RPMI7951 (cell line): ENCODE measurements at places on chromosomes 16 and 17.

DNA sequence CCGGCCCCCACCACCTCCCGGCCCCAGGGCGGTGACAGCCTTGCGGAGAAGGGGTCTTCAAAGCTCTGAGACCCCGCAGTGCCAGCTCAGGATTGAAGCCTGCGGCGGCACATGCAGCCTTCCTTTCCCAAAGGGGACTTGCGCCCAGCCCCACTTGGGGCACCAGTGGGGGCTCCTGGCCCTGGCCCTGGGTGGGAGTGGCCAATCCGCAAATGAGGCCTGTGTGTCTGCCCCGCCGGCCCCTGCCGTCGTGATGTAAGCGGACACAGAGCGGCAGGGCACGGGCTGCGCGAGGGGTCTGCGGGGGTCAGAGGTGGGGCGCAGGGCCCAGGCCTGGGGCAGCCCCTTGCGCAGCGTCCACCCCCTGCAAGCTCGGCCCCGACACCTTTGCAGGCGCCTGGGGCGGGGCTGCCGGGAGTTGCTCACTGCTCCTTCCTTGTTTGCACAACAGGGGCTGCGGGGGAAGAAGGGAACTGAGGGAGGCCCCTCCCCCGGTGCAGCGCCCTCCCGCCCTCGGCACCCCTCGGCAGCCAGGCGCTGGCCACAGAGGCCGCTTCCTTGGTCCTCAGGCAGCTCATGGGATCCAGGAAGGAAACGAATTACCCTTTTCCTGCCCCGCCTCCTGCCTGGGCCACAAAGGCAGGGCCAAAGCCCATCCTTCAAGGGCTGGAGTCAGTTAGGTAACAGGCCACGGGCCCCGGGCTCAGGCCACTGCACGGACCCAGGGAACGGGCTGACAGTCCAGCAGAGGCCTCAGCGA, 2.9 kb downstream of the SLC16A3 start:
- peak; percentile 62 for DNase-seq

DNA sequence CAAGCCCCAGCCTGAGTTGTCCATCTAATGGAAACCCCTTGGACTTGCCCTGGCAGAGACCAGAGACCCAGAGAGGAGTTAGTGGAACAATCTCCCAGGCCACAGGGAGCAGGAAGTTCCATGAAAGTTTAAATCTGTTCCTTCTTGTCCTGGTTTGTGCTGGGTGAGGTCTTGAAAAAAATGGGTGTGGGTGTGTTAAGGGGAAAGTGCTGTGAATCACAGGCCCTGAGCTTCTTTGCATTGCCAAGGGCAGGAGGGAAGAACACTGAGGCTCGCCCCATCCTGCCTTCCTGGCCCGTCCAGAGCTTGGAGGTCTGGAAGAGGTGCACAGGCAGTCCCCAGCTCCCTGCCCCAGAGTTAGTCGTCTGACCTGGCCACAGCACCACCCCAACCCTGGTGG, 2.3 kb downstream of the ADORA2B start:
- DNase-seq: peak; percentile 39

- no peak for DNase-seq
Measured at GRCh38 chr17:19014628-19015215, 10.2 kb upstream of the FAM83G start.

DNA sequence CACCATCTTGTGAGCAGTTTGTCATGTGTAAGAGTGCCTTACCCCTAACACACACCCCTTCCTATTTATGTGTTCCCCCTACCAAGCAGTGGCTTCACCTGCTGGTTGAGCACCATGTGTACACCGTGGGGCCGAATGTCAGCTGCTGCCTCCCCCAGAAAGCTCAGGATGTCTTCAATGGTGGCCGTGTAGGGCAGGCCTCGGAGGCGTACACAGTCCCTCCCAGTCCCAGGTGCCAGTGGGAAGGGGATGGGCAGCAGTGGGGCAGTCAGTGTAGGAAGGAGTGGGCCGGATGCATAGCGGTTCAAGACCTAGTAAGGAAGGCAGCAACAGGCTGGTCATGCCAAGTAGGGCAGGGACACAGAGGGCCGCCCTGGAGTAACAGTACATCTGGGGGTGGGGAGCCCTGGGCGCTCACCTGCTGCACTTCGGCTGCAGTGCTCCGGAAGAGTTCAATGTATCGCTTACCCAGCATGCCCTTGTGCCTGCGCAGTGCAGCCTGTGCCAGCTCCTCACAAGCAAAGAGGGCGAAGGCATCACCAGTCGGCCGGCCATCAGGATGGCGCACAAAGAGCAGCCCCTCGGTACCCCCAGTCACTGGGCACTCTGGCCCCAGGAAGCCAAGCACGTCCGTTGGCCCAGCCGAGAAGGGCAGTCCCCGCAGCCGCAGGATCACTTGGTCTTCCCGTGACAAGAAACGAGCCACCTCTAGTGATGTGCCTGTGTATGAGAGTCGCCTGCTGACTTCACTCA, 4.4 kb downstream of the ESRP2 start:
- DNase-seq: no peak

DNA sequence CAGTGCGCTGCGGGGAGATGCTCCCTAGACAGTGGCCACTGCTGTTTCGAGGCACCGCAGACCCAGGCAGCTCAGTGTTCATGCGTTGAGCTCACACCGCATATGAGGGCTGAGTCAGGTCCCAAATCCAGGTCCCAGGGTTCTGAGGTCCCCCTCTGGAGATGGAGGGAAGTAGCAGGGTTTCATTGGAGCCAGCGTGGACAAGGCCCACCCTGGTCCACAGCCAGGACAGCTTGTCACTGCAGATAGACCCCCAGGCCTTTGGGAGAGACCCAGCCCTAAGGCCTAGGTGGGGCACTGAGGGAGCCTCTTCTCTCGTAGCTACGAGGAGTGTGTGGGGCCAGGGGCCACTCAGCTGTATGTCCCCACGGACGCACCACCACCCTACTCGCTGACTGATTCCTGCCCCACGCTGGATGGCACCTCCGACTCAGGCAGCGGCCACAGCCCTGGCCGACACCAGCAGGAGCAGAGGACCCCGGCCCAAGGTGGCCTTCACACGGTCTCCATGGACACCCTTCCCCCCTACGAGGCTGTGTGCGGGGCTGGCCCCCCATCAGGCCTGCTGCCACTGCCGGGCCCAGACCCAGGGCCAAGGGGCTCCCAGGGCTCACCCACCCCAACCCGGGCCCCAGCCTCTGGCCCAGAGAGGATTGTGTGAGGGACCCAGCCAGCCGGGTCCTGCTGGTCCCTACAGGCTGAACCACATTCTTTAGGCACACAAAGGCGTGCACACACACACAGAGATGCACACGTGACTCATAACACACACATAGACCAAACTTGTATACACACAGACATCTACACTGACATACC, 53.4 kb downstream of the BEAN1 start:
- DNase-seq: no peak

- no peak for DNase-seq
Measured at GRCh38 chr17:32484041-32484461, 2.7 kb upstream of the CDK5R1 start.

DNA sequence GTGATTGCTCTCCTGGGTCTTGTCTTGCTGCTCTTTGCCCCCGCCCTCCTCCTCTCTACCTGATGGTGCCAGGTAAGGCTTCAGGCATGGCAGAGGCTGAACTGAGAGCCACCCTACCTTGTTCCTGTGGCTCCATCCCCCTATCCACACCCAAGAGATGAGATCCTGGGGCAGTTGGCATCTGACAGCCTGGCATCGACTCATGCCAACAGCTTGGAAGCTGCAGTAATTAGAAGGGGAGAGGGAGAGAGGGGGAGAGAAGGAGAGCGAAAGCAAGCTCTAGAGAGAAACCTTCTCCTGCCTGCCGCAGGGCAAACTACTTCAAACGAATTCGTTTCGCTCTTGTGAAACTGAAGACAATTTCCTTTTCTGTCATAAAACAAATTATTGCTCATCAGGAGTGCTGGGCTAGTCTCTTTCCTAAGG, 13.8 kb upstream of the SP6 start:
- peak; percentile 80 for DNase-seq

GRCh38 chr17:43905985-43906852, 1.1 kb downstream of the MPP2 start:
- DNase-seq: peak; percentile 40

GRCh38 chr16:71895679-71896365, 491 bp downstream of the IST1 start:
- DNase-seq: peak; percentile 42

- DNase-seq: no peak
Measured at GRCh38 chr16:58639230-58639629, 9.6 kb upstream of the CNOT1 start.

GRCh38 chr17:52148969-52149351, 9.6 kb downstream of the CA10 start:
- DNase-seq: peak; percentile 4

DNA sequence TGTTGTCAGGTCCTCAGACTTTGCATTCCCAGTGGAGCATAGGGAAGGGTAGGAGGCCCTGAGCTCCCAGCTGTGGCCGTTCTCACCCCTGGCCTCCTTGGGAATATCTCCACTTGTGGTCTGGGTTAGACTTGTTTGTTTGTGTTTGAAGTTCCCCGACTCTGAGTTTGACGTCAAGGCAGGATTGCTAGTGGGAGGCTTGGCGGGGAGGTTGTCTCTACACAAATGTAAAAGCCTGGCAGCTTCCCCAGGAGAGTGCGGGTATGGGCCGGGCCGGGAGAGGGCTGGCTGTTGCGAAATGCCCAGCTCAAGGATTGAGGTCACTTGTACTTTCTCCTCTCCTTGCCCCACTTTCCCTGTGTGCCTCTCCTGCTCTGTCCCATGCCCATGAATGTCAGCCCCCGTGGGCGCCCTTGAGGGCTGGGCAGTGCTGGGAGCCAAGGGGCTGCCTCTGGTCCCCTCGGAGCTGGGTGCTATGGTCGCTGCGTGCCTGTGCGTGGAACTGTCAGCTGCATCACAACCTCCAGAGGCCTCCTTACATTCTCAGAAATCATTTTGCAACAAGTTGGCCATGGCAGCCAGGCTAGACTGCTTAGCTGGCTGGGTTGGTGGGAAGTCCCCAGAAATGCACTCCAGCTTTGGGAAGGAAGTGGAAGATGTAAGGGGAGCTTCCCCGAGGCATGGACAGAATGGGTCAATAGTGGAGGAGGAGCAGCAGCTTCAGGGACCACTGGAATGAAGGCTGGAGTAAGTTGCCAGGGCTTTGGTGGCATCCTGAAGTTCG, 84.3 kb downstream of the KSR1 start:
- DNase-seq: peak; percentile 32

- DNase-seq: peak; percentile 62
Measured at GRCh38 chr17:82528484-82529265, 9.1 kb downstream of the FOXK2 start.

- peak; percentile 74 for DNase-seq
Measured at GRCh38 chr17:42681976-42682721, at the start of gene CNTNAP1. Gene CNTNAP1 (plus strand): TSS chr17:42682531. CDS start chr17:42682830, 299 bp downstream.

DNA sequence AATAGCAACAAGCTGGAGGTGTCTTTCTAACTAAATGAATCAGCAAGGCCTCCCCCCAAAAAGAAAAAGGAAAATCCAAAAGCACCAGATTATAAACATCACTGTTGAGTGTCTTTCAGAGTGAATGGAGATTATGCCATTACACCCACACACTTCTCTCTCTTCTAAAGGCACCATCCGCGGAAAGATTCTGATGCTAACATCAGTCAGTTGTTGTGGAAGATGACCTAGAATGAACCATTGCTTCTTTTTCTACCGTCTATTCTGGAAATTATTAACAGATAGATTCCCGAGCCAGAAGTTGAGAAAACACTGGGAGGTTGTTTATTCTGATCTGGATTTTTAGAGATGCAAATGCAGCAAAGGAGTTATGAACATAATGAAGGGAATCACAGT, 60.9 kb upstream of the FAM20A start:
- no peak for DNase-seq

DNA sequence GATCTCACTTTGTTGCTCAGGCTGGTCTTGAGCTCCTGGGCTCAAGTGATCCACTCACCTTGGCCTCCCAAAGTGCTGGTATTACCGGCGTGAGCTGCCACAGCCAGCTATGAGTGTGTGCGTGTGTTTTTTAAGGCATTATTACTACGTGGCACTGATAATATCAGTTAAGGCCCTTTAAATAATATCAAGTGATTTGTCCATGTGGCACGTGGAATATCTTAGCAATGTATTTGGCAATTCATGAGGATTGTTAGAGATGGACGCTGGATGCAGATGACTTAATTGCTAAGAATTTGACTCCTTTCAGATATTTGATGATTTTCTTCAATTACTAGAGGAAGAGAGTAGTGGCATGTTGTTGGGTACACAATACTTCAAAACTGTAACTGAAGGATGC, 25.5 kb upstream of the PMP22 start:
- DNase-seq: no peak

DNA sequence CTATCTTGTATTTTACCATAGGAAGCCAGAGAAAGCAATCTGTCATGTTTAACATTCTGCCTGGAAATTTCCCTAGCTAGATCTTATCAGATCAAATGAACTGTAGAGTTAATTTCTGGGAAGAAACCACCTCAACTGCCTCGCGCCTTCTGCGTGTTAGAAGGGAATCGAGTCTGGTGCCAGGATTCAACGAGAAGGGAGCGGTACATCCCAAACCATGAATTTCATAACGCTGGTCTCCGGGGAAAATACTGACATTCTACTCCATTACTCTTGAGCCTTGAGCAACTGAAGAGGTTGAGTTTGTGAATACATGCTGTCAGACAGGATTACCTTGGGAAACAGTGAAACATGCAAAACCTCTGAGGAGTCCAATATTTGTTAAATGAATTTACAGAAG, 35.2 kb downstream of the MPHOSPH6 start:
- no peak for DNase-seq

- peak; percentile 30 for DNase-seq
Measured at GRCh38 chr16:9054460-9054859, 37.0 kb upstream of the HAPSTR1 start.

DNA sequence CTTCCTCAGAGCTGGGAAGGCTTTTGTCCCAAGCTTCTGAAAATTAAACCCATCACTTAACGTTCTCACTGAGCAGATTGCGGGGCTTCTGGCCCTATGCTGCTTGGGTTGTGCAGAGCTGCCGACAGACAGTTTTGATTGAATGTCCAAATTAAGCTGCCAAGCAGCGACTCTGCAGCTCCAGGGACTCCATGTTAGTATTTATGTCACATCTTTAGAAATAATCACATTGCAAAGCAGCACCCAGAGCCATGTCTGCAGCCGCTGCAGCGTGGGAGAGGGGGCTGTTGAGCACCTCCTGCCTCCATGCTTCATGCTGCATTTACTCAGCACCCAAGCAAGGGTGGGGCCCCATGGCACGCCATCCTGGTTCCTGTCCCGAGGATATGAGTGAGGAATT, 178.2 kb upstream of the CACNG3 start:
- DNase-seq: no peak

DNA sequence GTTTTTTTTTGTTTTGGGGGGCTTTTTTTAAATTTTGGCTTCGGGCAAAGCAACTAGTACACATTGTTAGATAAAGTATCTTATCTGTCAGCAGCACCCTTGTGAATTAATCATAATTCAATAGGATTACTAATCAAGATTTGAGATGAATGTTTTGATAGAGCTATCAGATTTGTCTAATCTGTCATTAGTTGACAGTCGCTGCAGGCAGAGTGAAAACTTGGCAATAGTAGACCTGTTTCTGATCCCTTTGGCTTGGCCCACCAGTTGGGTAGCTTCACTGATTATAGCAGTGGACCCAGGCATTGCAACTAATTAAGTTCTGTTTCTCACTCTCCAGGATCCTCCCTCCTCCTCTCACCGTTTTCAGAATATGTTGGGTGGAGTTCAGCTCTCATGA, 258.6 kb downstream of the IRX3 start:
- DNase-seq: no peak

- DNase-seq: no peak
Measured at GRCh38 chr17:720706-721539, 6.3 kb upstream of the VPS53 start.
